GM23248 (cell line): ENCODE measurements at places on chromosomes 3 and 15. TPM values are rescaled to one million over a fixed set of nuclear protein-coding genes. Genes with fewer than 3 reads are reported as not detected.

GRCh38 chr3:109057616-109058015 lies 60.3 kb downstream of the MORC1 start:
- DNase-seq, result no peak

DNA sequence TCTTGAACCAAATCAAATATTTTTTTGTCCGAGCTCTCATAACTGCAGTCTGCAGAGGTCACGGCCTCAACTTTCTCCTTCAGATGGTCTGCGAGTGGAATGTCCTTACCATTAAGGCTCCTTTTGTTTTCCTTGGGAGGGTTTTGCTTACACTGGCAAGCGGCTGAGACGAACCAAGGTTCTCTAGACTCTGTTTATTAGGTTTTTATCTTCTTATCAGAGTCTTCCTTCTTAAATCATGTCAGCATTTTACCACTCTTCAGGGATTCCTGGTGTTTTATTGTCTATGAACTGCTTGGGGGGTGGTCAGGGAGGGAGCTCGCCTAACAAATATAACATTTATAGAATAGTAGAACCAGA lies 773.7 kb upstream of the NR2F2 start:
- no peak for DNase-seq

DNA sequence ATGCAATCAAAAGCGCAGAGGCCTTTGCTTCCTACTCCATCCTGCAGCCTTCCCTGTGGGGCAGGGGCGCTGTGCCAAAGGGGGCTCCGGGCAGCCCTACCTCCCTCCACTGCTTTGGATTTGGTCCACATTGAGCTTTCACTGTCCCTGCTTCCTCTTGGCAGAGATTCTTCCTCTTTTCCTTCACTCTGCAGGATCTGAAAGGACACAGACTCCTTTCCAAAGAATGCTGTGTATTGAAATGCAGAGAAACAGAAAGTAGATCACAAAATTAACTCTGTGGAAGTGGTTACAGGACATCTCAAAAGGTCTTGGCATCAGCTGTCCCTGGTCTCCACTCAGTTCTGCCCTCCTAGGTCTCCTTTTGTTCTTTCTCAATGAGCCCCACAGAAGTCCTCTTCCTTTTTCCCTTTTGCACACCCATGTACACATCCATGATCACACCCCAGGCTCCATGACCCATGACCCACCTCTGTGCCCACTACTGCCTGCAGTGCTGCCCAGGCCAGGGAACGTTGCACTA lies 64.1 kb downstream of the CCR1 start:
- DNase-seq, result no peak

DNA sequence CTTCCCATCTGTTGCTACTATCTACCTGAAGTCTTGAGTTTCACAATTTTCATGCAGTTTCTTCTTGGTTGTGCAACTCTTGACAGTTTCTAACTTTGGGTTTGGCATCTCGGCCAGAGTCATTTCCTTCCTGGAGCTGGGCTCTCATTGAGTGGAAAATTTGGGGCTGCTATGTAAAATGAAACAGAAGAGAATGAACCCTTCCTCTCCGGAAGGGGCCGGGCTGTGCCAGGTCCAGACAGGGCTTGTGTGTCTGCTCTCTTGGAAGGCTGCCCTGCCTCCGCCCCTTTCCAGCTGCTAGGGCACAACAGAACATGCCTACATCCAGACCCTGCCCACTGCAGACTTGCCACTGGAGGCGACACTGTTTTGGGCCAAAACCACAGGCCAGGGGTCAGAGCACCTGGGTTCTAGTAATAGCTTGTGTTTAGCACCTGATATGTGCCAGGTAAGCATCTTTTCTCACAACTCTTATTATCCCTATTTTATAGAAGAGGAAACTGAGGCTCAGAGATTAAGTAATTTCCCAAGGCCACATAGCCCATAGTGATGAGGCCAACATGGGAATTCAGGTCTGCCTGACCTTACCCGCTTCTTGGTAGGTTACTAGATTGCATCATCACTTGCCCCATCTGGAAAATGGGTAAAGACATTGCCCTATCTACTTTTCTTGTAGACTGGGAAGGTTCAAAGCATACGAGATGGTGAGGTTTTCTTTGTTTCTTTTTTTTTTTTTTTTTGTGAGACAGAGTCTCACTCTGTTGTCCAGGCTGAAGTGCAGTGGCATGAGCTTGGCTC lies 25.0 kb downstream of the IRAK2 start:
- peak; percentile 81 for DNase-seq

DNA sequence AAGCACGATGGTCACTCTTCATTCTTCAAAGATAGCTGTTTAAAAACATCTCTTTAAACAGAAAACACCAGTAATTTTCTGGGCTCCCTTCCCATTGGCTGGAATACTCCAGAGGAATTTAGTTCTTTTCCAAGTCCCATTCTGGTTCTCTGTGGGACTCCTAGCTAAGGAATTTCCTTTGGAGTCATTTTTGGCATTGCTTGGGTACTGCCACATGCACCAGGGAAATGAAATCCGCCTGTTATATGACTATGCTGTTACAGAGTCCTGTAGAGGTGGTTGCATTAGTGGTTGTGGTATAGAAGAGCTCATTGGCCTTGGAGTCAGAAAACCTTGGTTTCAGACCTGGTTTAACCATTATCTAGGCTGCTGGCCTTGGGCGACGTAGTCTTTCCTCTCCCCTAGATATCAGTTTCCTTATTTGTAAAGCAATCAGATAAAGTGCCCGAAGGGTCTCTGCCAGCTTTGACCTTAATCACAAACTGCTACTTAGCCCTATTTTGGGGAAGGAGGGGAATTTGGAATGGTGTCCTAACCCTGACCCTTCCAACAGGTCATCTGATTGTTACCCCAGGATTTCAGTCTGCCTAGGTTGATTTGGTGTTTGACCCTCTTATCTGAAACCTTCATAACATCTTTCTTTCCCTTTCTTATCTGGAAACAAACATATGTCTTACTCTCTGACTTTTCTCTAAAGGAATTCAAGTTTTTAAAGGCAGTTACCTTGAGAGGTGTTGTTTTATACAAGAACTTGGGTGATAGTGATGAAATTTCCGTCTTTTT lies 13.4 kb downstream of the RTP1 start:
- peak; percentile 91 for DNase-seq

- peak; percentile 41 for DNase-seq
Observed at GRCh38 chr3:104825116-104825515, 541.6 kb upstream of the ALCAM start.

DNA sequence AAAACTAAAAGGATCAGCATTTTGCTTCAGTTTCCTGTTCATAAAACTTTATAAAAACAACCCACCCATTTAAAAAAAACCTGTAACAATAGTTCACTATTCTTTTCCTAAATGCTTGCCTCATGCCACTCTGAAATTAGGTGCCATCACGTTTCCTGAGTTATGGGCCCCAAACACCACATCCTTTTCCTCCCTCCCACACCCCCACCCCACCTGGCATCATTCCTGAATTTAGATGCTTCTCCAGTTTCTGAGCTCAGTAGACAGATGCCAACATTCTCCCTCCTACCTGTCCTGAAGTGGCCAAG lies 11.9 kb upstream of the ARHGEF3 start:
- no peak for DNase-seq

- no peak for DNase-seq
Observed at GRCh38 chr15:51771773-51772172, 20.4 kb downstream of the TMOD2 start.

DNA sequence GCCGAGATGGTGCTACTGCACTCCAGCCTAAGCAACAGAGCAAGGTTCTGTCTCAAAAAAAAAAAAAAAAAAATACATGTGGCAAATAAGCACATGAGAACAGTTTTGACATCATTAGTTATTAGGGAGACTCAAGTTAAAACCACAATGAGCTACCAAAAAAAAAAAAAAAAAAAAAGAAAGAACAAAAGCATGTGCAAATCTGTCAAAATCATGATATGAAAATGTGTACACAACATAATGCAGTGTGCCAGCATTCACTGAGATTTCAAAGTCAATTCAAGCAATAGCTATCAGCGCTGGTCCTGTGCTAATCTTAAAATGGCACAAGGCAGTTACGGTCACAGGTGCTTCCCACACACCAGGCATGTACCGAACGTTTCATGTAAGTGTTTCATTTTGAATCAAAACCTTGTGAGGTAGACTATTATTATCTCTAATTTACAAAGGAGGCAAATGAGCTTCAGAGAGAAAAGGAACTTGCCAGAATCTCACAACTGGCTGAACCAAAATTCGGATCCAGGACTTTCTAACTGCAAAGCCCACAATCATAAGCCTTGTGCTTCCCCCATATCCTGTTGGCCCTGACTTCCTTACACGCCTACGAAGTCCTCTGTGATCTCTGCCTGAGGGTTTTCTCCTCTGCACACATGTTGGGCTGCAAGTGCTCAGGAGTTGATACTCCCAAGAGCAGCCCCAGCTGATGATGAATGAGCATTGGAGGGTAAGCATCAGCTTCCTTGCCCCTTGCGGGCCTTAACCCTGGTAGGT lies 200.1 kb upstream of the PROK2 start:
- DNase-seq, result no peak

- DNase-seq, result no peak
Observed at GRCh38 chr15:39269352-39269751, 311.5 kb upstream of the THBS1 start.

DNA sequence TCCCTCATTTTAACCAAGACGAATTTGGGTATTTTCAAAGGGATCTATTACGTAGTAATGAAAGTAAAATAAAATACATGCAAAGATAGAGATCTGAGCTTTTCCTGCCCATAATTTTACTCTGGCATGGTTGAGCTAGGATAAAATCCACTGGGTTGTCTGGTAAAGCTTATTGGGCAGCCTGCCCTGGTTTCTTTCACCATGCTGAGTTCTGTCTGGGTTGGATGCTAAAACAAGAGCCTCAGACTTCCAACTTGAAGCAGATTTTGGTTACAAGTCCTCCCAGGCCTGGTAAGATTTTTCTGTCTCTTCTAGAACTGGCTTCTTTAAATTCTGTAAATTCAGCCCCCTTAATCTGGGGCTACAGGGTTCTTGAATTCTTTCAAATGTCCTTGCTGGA lies 86.8 kb downstream of the SAMMSON start:
- no peak for DNase-seq

DNA sequence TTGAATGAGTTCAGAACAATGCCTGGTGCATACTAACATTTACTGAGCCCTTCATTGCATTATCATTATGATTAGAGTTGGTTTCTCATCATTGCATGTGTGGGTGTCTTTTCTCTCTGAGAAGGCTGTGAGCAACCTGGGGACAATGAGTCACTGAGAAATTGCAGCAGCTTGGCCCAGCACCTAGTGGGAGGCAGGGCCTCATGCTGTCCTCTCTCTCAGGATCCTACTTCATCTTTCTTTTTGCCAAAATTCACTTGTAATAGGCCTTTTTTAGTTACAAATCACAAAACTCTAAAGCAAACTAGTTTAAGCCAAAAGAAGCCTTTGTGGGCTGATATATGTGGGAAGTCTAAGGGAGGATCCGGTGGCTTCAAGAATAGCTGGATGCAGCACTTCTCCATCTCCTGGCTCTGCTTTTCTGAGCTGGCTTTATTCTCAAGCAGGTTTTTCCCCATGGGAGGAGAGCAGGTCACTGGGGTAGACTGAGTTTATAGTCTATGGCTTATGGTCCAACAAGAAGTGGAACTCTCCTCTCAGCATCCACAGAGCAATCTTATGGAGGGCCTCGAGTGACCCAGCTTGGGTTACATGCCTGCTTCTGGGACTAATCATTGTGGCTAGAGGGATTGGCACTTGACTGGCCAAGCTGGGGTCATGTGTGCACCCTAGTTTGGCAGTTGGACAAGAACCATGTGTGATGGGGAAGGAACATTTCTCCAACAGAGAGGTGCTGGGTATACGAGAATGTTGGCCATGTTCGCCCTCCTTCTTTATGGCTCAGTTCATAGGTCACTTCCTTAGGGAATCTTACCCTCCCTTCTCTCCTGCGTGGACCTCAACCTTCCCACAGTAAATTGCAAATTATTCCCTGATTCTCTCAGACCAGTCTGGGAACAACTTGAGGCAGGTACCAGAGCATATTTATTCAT lies 8.7 kb upstream of the CAMK1 start:
- peak; percentile 95 for DNase-seq

DNA sequence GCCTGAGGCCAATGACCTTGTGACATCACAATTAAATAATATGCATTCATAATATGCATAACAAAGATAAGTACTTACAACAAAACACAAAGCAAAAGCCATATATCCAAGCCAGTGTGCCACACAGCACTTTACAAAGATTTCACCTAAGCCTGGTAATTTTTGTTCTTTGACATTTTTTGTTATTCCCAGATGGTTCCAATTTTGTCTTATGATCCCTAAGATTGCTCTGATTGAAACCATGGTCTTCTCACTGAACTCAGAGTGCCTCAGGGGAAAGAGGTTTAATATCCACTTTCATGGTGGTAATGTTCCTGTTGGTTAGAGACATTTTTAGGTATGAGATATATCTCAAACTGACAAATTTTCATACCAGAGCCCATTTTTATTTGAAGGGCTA lies 29.1 kb downstream of the RETNLB start:
- no peak for DNase-seq

DNA sequence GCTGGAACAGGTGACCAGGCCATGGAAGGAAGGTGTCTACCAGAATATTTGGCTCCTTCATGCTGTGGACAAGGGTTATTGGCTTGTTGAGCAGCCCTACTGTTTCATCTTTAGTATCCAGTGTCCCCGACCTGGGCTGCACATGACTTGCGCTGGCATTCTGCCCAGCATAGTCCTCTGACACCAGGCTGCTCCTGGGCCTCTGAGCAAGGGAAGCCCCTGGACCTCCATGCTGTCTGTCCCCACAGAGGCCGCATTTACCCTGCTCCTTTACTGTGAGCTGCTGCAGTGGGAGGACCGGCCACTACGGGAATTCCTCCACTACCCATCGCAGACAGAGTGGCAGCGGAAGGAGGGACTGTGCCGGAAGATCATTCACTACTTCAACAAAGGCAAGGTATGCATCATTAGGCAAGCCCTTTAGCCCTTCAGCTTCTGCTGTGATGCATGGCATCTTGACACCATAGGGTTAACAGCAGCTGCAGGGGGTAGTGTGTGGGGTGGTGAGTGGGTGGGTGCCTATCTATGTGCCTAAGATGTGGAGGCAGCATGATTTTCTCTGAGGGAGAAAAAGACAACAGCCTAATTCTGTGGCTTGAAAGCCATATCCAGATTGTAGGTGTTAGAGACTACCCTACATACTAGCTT lies 44.0 kb upstream of the MANF start:
- peak; percentile 41 for DNase-seq

DNA sequence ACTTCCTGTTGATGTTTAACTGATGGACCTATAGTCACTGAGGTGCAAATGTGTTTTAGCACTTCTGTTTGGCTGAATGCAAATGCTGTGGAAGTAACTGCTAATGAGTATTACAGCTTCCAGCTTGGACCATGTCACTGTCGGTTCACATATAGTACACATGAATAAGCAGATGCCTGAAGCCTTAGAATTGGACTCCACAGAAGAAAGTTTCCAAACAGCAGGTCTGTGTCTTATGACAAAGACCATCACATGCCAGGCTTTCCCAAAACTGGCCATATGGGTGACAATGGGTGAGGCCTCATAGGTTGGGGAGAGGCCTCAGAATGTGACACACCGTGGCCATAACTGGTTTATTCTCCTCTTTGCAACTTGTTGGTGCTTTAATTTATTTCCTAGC lies 241.8 kb downstream of the WNT5A start:
- DNase-seq, result no peak

PRR20G gene
- not detected in 2 replicates for polyA plus RNA-seq

NR2E3 gene
- polyA plus RNA-seq, result 0.15 and 0.65 TPM in 2 replicates

AP3B2 gene
- 0.89 and 2.0 TPM in 2 replicates for polyA plus RNA-seq

ALDH1A2 gene
- polyA plus RNA-seq, result 0.39 and 0.68 TPM in 2 replicates

GOLGA8A gene
- polyA plus RNA-seq, result 8.1 and 14.5 TPM in 2 replicates

CACNA1D gene
- not detected in 2 replicates for polyA plus RNA-seq

TNFAIP8L3 gene
- polyA plus RNA-seq, result 2.0 and 2.5 TPM in 2 replicates

FANCD2OS gene
- polyA plus RNA-seq, result not detected in 2 replicates

CIDEC gene
- polyA plus RNA-seq, result not detected in 2 replicates

PLXND1 gene
- polyA plus RNA-seq, result 35.7 and 37.4 TPM in 2 replicates

SLC7A14 gene
- polyA plus RNA-seq, result 0.05 and 0.06 TPM in 2 replicates

FANCI gene
- 9.6 and 14.2 TPM in 2 replicates for polyA plus RNA-seq
